ENCODE measurements at places on chromosomes 2 and 18.

DNA sequence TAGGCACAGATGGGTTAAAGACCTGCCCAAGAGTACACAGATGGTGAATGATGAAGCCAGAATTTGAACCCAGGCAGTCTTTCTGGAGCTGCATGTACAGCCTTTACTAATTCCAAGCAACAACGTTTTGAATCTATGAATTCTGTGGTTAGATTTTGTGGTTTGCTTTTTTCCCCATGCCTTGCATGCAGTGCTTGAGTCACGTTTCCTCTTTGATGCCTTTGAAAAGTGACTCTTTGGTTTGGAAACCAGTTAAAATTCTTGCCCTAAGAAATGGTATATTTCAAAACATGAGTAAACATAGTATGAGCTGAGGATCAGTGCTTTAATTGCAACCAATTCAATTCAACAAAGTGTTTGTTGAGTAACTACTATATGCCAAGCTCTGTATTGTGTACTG is 48.2 kb upstream of the PPM1B start:
- DNase-seq: no peak

DNA sequence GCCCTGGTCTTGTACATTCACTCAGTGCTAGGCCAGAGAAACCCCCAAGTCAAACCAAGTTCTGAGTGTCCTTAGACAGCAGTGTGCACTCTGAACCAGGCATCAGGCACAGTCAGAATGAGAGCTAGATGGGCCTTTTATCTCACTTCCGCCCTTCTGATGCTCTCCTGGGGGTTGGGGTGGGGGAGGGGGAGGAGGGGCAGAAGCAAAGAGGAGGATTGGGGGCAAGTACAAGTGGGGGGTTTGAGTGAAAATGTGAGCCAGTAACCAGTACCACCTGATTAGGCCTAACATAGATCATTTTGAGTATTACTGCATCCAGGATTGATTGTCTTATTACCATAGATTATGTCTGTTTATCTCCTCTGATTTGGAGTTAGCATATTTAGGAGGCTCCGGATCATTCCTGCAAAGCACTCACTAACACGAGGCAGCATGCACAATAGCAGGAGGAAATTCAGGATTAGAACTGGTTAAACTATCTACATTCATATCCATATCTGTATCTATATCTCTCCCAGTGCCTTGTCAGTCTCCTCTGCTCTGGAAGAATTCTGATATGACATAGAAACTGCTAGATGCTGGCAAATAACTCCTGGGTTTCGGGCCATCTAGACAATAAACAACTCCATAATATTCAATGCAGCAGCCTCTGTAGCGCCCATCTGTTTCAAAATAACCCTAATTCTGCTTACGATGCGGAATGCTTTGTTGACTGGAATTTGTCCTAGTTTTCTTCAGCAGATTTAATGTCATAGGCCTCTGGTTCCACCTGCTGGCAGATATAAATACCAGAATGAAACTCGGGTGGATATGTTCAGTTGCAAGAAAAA is 149.1 kb downstream of the RHBDD1 start:
- peak; percentile 42 for DNase-seq

DNA sequence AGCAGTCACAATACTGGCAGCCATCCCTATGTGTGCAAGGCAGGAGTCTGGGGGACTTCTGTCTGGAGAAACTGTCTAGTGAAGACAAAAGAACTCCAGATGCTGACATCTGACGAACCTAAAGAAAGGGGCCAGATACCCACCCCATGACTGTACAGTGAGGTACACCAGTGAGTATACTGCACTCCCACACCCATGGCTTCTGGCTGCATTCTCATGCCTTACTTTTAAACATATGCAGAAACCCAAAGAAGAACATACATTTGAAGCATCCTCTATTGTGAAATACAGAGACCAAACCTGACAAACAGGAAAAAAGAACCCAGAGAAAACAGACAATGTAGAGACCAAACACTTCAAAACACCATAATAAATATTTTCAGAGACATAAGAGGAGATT is 102.2 kb downstream of the ACTR3 start:
- DNase-seq: no peak

DNA sequence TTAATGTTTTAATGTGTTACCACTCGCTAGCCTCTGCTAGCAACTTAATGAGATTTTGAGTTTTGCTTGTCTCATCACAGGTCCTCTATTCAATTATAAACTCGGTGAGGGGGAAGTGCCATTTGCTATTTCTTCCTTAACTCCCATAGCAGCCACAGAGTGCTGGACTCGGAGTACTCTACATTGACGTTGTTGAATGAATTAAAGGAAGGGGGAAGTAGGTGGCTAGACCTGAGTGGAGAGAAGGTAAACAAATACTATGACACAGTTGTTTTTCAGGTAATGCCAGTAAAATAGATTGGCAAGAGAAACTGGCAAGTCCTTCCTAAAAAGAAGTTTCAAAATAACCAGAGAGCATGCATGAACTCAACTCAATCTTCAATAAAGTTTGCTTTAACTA is 339.3 kb downstream of the HRH4 start:
- DNase-seq: no peak

GRCh38 chr2:188196343-188197008 is 95.2 kb upstream of the GULP1 start:
- DNase-seq: no peak

DNA sequence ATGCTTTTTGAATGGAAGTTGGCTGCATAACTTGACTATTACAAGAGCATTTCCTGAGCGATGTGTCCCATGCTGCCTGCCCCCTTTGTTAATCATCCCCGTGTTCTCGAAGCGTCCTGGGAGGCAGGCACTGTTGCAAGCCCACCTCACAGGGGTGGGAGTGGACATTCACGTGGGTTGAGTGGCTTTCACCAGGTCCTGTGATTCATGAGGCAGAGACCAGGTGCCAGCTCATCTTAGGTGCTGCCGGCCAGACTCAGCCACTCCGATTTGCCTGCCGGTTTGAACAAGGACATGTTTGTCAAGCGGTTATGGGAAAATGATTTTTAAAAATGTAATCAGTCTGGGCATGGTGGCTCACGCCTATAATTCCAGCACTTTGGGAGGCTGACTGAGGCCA is 112.5 kb downstream of the ZNF532 start:
- no peak for DNase-seq

GRCh38 chr18:31161757-31162418 is 768 bp downstream of the DSC1 start:
- no peak for DNase-seq

GRCh38 chr2:48183276-48183675 is 277.0 kb upstream of the FBXO11 start:
- no peak for DNase-seq

- no peak for DNase-seq
These were observed 70.2 kb upstream of the EMILIN2 start for GRCh38 chr18:2776601-2777000.

DNA sequence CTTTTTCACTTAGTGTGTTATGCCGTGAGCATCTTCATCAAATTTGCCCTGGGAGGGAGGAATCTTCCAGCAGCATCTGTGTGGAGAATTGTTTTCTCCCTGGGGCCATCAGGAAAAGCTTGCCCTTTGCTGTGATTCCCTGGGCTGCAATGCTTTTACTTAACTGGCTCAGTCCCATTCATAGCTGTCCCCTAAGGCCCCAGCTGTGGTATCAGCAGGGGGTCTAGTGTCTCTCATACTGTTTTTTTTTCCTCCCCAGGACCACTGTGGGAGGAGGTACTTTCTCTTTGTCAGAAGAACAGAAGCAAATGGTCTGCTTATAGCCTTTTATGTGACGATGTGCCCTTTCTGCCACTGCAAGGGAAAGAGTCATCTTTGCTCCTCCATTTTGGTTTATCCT is 176.8 kb upstream of the CELF4 start:
- no peak for DNase-seq

GRCh38 chr2:120818441-120818920 is 82.8 kb downstream of the GLI2 start:
- DNase-seq: peak; percentile 50

GRCh38 chr2:905833-906140 is 44.9 kb upstream of the SNTG2 start:
- no peak for DNase-seq

DNA sequence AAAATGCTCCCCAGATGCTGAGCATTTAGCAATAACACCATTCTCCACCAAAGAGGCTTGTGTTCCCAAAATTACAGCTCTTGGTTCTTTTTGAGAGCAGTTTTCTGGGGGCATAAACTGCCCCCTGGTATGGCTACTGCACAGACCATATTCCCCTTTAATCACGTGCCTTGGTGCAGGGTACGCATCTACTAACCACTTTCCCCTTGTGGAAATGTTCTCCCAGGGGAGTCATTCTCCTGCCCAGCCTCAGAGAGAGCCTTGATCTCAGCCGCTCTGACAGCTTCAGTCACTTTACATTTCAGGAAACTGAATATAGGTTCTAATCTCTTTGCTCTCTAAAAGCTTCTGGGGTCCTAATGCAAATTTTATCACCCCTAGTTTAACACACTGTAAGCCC is 44.7 kb upstream of the EML6 start:
- DNase-seq: no peak

DNA sequence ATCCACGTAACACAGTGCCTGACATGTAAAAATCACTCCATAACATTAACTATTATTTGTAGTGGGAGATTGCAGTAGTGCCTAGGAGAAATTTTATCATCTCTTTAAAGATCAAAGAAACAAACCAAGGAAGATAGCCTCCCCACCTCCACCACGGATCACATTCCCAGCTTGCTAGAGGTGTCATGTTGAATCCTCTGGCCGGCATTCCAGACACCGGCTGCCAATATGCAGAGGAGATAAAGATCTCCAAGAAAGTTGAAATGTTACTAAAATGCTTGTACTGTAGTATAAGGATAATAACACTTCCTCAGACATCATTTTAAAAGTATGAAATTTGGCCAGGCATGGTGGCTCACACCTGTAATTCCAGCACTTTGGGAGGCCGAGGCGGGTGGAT is 6.1 kb upstream of the ATG16L1 start:
- DNase-seq: no peak

- DNase-seq: no peak
These were observed 190.4 kb downstream of the NCK2 start for GRCh38 chr2:105935063-105935462.
